ENCODE measurements at places on chromosomes 2 and 18.
A peak's percentile ranks its signal among the peaks of the same experiment; 100 is the strongest.

DNA sequence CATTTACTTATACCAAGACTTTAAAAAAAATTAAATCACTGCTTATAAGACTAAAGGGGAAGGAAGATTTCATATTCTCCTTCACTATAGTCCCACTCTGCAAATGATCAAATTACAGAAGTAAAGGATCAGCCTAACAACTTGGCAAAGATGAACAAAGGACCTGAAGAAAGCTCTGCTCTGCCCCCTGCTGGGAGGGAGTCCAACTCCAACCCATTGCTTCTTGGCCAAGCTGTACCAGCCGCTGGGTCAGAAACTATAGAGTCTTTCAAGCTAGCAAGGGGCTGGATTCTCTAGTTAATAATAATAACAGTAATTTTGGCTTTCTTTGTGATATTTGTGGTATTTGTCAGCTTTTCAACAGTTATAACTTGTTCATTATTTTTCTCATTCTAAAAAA is 927.0 kb upstream of the CRIM1 start:
- DNase-seq: peak; percentile 4

DNA sequence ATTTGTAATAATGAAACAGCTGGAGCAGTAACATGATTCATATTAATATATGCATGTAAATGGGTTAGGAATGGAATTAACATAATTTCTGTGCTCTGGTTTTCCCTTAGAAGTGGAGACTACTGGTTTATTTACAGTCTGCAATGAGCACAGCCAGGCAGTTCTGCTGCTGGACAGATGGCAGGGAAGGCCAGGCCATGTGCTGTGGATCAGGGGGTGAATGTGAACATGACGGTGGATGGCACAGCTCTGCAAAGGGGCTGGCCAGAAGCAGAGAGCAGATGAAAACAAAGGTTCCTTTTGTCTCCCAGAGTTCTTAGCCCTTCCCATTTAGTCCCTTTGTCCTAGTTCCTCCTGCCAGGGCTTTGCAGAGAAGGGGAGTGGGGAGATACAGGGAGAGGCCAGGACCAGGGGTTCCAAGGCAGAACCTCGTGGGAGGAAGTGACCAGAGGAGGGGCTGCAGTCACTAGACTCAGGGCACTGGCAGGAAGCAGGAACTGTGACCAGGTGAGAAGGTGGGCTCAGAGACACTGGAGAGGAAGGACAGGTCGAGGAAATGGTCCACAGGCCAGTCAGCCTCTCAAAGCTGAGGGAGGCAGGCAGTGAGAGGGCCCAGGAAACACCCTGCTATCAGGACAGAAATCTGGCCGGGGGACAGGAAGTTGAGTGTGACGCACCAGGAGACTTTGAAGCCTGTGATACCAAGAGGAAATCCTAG is 112.9 kb upstream of the ATP8B1 start:
- DNase-seq: peak; percentile 53

DNA sequence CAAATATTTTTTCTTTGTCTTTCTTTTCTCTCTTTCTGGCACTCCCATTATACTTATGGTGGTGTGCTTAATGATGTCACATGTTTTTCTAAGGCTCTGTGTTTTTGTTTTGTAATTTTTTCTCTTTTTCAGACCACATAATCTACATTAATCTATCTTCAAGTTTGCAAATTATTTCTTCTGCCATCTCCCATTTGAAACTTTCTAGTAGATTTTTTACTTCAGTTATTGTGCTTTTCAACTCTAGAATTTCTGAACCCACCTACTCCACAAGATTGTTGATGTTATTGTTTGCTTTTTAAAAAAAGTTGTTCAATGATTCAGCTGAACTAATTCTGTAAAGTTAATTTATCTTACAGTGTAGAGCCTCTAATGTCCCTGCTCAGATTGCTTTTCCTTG is 121.4 kb downstream of the SCN3A start:
- no peak for DNase-seq

- DNase-seq: no peak
Measured at GRCh38 chr2:216789081-216789480, 70.8 kb downstream of the TNP1 start.

GRCh38 chr2:112092286-112093041 is 37.4 kb downstream of the TMEM87B start:
- no peak for DNase-seq

DNA sequence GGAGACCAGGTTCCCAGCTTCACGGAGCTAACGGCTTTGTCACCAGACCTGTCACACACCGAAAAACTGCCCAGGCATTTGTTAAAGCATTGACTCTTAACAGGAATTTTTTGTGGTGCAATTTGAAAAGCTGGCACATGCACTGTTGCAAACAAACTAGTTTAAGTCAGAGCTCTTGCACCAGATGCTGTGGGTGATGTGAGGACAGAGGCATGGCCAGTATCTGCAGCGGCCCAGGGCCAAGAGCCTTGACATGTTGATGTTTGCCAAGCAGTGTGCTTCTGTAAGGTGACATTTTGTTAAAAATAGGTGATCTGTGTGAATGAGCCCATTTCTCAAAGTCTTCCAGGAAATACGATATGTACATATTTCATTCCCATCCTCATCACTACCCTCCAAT is 142.5 kb downstream of the MTCL1 start:
- DNase-seq: no peak

DNA sequence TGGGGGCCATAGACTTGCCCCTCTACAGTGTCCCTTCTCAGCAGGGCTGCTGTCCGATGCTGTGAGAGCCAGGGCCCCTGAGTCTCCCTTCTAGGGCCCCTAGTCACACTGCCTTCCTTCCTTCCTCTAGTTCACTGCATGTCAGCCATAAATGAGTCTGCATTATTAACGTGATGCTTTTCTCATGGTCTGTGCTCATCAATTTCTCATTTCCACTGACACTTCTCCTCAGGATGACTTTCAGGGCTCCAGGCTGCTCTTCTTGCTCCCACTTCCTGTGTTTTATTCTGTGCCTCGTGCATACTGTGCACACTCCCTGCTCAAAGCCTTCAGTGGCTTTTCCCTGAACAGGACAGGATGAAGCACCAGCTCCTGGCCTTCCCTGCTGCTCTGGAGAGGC is 146.5 kb downstream of the FAM210A start:
- no peak for DNase-seq

DNA sequence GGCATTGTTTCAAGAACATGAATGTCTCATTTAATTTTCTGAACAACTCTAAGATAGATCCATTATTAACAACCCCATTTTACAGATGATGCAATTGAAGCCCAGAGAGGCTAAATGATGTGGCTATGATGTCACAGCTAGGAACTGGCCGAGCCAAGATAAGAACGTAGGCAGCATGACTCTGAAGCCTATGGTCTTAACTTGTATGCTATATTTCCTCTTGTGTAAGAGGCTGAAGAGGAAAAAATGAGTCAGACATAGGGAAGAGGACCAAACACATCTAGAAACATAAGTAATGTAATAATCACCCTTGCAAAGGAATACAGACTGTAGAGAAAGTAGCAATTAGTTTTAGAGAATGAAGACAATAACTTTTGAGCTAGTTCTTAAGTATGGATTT is 416.8 kb downstream of the FIGN start:
- no peak for DNase-seq

All from occipital lobe (tissue), 3 donors.